ENCODE measurements at places on chromosomes 4 and X.

DNA sequence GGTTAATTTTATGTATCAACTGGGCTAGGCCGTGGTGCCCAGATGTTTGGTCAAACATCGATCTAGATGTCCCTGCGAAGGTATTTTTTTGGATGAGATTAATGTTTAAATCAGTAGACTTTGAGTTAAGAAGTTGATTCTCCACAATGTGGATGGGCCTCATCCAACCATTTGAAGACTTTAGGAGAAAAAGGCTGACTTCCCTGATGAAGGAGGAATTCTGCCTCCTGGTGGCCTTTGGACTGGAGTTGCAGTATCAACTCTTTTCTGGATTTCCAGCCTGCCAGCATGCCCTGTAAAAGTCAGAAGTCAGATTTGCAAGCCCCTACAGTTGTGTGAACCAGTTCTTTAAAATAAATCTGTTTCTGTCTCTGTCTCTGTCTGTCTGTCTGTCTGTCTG lies 91.4 kb downstream of the STK32B start:
- peak; percentile 25 for DNase-seq

- no peak for DNase-seq
These were observed 204.7 kb upstream of the STK26 start for GRCh38 chrX:131818297-131818936.

- no peak for DNase-seq
These were observed 51.1 kb downstream of the KLF3 start for GRCh38 chr4:38715050-38715449.

- peak; percentile 18 for DNase-seq
These were observed 87.4 kb downstream of the PDGFC start for GRCh38 chr4:156884183-156884582.

GRCh38 chrX:45758738-45759397 lies 558.2 kb upstream of the DIPK2B start:
- DNase-seq = peak; percentile 53

- peak; percentile 43 for DNase-seq
These were observed 69.4 kb upstream of the ACSL1 start for GRCh38 chr4:184895012-184895695.

DNA sequence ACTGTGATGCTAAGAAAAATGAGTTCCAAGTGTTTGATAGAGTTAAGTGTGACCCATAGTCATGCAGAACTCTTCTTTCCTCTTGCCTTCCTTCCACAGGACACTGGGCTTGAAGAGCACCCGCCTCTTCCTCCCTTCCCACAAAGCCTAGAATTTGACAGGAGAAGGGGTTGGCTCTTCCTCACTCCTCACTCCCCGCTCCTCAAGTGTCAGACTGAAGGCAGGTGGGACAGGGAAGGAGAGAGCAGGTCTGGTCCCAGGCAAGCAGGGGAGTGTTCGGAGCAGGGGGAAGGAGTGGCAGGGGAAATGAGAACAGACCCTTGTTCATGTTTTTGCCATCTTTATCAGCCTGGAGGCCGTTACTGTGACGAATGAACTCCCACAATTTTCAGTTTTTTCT lies 10.7 kb downstream of the MAGED2 start:
- no peak for DNase-seq

- DNase-seq = no peak
These were observed 527.2 kb upstream of the EPHA5 start for GRCh38 chr4:66197451-66197850.

DNA sequence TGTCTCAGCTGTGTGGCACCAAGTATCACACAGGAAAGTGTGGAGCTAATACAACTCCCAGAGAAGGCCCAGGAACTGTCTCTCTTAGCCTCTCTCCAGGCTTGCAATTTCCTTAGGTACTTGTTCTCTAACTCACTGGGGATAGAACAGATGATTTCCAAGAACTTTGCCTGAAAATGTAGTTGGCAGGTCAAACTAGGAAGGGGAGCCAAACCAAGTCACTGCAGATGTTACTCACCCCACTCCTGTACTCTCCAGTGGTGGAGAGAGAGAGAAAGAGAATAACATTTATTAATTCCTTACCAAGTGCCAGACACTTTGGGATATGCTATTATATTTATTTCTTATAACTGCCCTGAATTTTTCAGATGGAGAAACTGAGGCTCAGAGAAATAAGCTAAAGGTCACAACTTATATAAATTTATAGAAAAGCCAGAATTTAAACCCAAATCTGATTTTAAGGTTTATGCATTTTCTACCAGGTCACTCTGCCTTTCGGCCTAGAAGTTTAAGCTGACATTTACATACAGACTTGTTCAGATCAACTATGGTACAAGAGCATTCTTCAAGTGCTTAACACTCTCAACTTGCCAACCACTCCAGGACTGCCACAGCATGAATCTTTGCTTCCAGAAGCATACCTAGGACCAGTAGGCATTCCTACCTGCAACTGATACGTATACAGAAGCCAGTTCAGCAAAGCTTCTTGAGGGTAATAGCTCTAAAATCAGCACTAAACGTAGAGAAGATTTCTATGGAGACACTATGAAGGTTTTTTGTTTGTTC lies 248.6 kb upstream of the ETNPPL start:
- DNase-seq = peak; percentile 8

DNA sequence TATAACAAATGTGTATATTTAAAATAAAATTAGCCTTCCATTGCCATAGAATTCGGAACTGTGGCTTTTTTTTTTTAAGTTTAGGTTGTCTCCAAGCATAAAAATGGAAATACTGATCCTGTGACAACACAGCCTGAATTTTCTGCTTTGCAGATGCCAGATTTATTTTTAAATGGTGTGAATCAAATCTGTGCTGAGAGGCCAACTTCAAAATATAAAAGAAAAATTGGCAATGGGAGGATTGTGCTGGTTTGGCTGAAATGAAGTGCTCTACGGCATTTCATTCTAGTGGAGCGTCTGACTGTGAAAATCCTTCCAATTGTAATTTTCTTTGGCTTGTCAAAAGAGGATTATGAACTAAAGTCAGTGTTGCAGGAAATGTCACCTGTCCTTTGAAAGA lies 580.3 kb upstream of the ZFP42 start:
- DNase-seq = no peak

GRCh38 chrX:132622130-132622529 lies 133.3 kb upstream of the MBNL3 start:
- DNase-seq = peak; percentile 31

GRCh38 chr4:24244663-24245490 lies 339.5 kb downstream of the DHX15 start:
- peak; percentile 24 for DNase-seq

DNA sequence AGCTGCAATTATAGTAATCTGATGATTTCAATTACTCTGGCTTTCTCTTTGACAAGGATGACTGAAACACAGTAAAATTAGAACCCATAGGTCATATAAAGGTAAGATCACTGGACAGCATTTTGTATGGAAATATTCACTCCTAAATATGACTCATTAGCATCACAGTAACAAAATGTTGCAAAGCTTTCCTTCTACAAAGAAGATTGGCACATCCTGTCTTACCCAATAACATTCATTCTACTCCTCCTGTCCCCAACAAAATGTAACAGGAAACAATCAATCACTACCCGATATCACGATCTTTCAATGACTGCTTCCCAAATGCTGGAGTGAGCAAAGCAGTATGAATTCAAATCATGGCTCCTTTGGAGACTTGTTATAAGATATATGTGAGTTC lies 95.3 kb downstream of the FANCB start:
- DNase-seq = no peak

GRCh38 chr4:81447566-81448229 lies 24.0 kb downstream of the RASGEF1B start:
- peak; percentile 21 for DNase-seq

- DNase-seq = no peak
These were observed 73.0 kb upstream of the SCOC start for GRCh38 chr4:140300271-140300970.

GRCh38 chr4:7786517-7786916 lies 153.1 kb downstream of the AFAP1 start:
- DNase-seq = no peak

- DNase-seq = peak; percentile 69
These were observed 84.6 kb downstream of the RELL1 start for GRCh38 chr4:37601531-37601930.

GRCh38 chrX:69319376-69319775 lies 154.1 kb upstream of the PJA1 start:
- no peak for DNase-seq

- no peak for DNase-seq
These were observed 1.0 kb downstream of the GPR50 start for GRCh38 chrX:151177141-151178027.

DNA sequence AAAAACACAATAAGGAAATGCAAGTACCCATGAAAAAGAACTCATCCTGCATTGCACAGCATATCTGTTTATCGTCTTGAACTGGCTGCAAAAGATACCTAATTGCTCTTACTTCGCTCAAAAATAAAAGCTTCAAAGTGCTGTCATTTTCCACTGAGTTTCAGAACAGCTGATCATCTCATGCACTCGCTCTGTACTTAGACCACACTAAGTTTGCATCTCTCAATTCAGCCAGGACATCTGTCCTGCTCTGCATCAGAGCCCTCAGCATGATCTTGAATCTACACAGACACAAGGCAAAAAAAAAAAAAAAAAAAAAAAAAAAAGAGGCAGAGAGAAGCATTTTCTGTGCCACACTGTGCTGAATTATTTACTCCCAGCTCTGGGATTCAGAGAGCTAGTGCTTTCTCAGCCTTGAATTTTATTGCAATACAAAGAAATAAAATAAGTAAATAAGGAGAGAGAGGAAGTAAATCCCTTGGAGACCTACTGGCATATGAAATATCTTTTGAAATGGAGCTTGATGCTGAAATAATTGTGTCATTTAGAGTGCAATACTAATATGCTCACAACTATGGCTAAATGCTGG lies 81.3 kb downstream of the PPP1R2C start:
- DNase-seq = no peak

DNA sequence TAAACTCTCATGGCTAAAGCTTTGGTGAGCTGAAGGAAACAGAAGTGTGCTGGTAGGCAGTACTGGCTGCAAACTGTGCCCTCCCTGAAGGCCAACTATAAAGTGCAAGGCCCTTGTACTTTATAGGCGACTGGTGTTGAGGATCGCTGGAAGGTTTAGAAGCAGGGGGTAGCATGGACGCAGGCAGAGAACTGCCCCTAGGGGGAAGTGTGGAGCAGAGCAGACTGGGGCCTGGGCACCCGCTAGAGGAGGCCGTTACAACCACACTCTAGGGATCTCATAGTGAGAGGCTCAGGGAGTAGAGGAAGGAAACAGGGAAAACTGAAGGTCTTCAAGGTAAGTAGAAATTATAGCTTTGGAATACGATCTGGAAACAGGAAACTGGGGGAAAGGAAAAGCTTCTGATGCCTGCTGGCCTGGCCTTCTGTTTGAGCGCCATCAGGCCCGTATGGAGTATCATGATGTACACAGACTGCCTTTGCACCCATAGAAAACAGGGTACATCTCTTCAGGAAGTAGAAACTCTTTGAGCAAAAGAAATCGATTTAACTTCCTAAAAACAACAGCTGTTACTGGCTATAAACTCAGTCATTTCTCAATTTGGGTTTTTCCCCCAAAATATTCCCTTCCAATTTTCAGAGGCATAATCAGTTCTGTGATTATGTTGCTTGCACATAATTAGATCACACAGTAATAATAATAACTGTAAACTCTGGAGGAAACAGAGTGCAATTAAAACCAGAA lies 23.9 kb upstream of the TMSB4X start:
- DNase-seq = peak; percentile 90

DNA sequence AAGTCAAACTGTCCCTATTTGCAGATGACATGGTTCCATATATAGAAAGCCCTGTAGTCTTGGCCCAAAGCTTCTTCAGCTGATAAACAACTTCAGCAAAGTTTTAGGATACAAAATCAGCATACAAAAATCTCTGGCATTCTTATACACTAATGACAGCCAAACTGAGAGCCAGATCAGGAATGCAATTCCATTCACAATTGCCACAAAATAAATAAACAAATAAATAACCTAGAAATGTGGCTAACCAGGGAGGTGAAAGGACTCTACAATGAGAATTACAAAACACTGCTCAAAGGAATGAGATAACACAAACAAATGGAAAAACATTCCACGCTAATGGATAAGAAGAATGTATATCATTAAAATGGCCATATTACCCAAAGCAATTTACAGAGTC lies 52.9 kb upstream of the CXCL8 start:
- DNase-seq = no peak

GRCh38 chr4:45317276-45317675 lies 590.9 kb upstream of the GNPDA2 start:
- DNase-seq = no peak

- DNase-seq = no peak
These were observed 41.1 kb upstream of the AFF2 start for GRCh38 chrX:148459343-148459742.

DNA sequence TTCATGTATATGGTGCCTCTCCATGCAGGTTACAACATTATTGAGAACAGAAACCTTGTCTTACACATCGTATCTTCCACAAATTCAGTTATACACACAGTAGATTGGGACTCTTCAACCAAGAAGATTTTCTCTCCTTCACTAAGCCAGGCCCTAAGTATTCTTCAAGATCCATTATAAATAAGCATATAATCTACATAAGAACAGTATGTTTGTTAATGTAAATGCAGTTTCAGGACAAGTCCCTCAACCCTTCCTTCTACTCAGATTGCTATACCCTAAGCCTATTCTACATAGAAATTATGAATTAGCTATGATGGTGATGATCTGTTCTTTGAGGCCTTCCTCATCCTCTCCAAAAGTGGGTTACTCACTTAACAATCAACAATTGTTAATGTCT lies 41.2 kb downstream of the COL4A6 start:
- no peak for DNase-seq

DNA sequence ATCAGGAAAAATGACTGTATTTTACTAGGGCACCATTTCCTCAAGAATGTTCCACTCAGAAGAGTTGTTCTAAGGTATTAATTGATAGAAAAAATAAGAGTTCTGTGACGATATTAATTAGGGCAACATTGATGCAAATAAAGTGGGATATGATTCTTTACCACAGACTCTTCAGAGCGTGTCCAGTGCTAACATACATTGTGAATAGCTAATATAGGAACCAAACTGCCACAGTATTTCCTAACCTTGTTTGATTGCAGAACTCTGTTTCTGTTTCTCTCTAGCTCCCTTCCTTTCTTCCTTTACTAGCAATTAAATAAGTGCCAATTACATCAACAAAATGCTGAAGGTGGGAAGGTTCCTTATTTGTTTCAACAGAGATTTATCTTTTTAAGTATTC lies 154.1 kb upstream of the CPEB2 start:
- DNase-seq = no peak

GRCh38 chrX:74788545-74789086 lies 136.6 kb downstream of the NEXMIF start:
- DNase-seq = peak; percentile 11

DNA sequence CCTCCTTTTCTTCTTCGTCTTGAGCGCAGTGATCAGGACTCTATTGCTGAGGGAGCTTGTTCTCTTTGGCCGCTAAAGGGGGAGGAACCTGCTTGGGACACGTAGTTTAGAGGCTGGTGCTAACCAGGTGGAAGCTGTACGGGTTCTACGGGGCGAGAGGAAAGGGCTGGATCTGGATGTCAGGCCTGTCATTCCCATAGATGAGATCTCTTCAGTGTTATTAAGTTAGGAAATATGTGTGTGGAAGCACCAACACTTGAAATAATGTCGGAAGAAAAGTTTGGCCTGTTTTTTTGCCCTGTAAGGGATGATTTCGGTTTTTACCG lies 643 bp downstream of the SRP72 start:
- no peak for DNase-seq

GRCh38 chr4:101127176-101127790 lies 220.0 kb downstream of the PPP3CA start:
- peak; percentile 39 for DNase-seq

GRCh38 chr4:184968784-184969201 lies 49.5 kb upstream of the HELT start:
- no peak for DNase-seq

Data from OCI-M1 (cell line).